ENCODE measurements at places on chromosomes 5 and 9.

GRCh38 chr9:131271506-131271931 is 4.8 kb downstream of the FAM78A start:
- no peak for DNase-seq

- DNase-seq, result no peak
These were observed 101.0 kb downstream of the PIP5K1B start for GRCh38 chr9:68805890-68806517.

GRCh38 chr9:126367139-126367538 is 40.5 kb downstream of the MVB12B start:
- no peak for DNase-seq

GRCh38 chr9:136052991-136053756 is 41.9 kb downstream of the NACC2 start:
- DNase-seq, result peak; percentile 67

DNA sequence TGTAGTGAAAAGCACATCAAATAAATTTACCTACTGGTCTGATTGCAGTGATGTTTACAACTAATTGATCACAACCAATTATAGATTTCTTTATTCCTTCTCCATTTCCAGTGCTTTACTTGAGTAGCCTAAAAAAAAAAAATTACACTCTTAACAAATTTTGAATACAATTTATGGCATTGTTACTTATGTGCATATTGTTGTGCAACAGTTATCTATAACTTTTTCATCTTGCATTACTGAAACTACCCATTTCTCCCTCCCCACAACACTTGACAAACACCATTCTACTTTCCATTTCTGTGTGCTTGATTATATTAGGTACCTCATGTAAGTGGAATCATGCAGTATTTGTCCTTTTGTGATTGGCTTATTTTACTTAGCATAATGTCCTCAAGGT is 12.3 kb downstream of the RMI1 start:
- no peak for DNase-seq

GRCh38 chr5:55236800-55237199 is 3.4 kb upstream of the CCNO start:
- DNase-seq, result no peak

GRCh38 chr9:89410022-89410421 is 87.9 kb downstream of the SEMA4D start:
- DNase-seq, result no peak

GRCh38 chr5:177482359-177482795 is 8.9 kb upstream of the DBN1 start:
- DNase-seq, result no peak

- no peak for DNase-seq
These were observed 51.9 kb upstream of the SYNPO start for GRCh38 chr5:150588596-150588890.

GRCh38 chr9:70263421-70263820 is 4.6 kb downstream of the SMC5 start:
- DNase-seq, result peak; percentile 74
